ENCODE measurements at places on chromosomes 16 and 17. TPM values are rescaled to one million over a fixed set of nuclear protein-coding genes. Genes with fewer than 3 reads are reported as not detected.
A peak's percentile ranks its signal among the peaks of the same experiment; 100 is the strongest.

- no peak for DNase-seq
These were observed 1.4 kb upstream of the RHBDF2 start for GRCh38 chr17:76502341-76503211.

GRCh38 chr16:72474501-72475123 lies 302.7 kb upstream of the PMFBP1 start:
- peak; percentile 83 for DNase-seq

DNA sequence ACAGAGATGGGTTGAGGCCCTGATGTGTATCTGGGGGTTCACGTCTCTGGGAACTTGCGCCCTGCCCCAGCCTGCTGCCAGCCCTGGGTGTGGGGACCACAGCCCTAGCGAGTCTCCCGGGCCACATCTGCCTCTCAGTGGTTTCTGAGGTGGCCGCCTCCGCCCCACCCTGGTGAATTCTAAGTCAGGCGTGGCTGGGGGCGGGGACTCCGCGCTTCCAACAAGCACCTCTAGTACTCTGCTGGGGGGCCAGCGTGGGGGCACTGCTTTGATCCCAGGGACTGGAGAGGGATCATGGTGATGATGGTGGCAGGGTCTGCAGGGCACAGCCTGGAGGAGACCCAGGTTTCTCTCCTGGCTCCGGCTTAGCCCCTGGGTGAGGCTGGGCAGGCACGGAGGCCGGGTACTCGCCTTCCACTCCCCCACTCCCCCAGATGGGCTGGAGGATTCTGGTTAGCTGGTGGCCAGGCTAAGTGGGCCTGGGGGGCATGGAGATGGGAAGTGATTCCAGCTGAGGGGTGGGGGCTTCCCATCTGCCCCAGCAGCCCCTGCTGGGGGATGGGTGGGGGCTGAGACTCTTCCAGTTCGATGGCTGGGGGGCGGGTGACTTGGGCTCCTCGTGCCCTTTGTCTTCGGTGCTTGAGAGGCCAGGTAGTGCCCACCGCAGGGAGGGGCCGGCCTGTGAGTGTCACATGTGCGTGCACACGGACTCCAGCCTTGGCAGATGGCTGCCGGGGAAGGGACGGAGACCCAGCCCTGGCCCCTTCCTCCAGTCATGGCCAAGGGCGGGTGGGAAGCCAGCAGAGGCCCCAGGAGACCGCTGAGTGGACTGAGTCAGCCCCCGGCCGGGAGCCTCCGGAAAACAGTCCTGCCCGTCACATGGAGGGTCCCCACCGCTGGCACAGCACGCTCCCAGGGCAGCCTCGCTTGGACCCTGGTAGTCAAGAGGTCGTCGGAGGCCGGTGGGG lies 3.9 kb downstream of the GLIS2 start:
- no peak for DNase-seq

DNA sequence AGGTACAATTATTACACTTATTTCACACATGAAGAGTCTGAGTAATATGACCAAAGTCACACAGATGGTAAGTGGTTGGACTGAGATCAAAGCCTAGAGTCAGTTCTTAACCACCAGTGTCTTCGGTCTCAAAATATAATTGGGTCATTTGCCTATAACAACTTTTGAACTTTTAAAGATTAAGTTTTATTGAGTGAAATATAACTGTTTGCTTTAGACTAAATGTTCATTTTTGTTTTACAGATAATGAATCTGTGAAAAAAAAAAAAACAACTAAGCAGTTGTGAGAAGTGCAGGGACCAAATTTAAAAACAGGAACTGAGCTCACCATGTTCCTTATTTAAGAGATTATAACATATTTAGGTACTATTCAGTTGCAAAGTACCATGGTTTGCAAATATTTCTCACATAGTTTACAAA lies 150.1 kb downstream of the ITFG1 start:
- no peak for DNase-seq

Gene ADAM11
- 0.12 TPM for total RNA-seq

- peak; percentile 74 for DNase-seq
These were observed at the start of gene ZNF629 for GRCh38 chr16:30786936-30787612. Gene ZNF629, minus strand, starts transcription at chr16:30787205. Its CDS starts 2,723 bp downstream, at chr16:30784482.

Gene RDM1
- 2.4 TPM for total RNA-seq

DNA sequence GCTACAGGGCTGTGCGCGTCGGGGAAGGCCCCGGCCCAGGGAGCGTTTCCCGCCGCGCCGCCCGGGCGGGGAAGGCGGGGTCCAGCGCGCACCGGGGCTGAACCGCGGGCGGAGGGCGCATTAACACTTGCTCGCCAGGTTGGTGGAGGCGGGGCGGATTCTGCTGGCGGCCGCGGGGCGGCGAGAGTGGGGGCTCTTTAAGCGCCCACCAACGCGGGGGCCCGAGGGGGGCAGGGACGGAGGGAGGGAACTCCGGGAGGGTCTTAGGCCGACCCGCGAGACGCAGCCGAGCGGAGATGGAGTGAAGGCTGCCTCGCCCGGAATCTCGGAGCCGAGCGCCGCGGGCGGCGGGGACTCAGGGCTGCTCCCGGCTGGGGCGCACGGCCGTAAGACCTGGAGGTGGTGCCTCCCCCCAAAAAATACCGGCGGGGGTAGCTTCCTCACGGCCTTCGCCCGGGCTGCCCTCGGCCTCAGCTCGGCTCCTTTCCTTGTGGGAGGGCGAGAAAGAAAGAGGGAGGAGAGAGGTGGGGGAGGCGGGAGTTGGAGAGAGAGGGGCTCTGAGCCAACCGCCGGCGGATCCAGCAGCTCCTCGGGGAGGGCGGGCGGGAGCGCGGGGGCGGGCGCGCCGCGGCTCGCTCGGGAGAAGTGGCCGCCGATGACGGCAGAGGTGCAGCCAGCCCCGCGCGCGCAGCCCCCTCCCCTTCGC lies 415 bp upstream of the FOXF1 start:
- DNase-seq = peak; percentile 81

DNA sequence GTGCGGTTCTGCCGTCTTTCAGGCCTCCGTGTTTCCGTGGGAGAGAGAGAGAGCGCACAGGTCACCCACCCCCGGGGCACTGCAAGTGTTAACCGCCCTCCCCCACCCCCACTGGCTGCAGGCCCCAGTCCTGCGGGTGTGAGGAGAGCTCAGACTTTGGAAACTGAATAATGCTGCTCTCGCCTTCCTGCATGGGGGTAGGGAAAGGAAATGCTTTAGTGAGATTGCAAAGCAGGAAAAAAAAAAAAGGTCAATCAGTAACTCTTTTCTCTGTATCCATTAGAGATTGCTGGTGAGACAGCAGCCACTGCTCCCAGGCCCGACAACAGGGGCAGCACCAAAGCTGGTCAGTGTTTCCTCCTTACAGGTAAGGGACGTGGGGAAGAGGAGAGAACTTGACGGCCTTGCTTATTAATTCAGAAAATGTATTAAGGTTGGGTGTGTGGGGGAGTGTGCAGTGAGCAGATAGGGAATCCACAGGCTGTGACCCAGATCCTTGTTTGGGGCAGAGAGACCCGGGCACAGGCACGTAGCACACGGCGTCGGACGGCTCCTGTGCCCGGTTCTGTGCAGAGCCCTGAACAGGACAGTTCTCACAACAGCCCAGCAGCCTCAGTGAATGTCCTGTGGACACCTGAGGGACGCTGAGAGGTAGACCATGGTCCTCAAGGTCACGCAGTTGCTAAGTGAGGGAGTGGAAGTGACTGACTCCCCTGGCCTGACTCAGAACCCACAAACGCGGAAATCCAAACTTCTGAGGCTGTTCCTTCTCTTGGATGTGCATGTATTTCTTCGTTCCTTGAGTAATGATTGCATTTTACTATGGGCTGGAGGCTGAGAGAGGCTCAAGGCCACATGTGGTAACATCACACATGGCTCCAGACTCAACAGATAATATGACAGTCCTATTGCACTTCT lies 156.5 kb downstream of the FOXL1 start:
- no peak for DNase-seq

DNA sequence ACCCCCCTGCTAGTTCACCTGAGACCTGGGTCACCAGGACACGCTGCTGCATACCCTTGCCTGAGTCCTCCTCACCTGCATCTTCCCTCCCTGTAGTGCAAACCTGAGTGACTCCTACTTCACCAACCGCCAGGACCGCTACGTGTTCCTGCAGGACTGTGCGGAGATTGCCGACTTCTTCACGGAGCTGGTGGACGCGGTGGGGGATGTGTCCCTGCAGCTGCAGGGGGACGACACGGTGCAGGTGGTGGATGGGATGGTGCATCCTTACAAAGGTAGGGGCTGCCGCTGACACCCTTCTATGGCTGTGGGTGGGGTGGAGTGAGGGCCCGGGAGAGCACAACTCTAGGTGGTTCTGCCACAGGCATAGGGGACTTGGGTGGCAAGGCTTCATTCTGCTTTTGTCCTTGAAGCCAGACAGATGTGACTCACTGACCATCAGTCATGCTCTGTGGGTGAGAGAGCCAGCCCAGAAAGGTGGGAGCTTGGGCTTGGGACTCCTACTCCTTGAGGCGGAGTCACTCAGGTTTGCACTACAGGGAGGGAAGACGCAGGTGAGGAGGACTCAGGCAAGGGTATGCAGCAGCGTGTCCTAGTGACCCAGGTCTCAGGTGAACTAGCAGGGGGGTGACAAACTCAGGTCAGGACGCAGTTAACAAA lies 22.3 kb downstream of the PGS1 start:
- peak; percentile 71 for DNase-seq

DNA sequence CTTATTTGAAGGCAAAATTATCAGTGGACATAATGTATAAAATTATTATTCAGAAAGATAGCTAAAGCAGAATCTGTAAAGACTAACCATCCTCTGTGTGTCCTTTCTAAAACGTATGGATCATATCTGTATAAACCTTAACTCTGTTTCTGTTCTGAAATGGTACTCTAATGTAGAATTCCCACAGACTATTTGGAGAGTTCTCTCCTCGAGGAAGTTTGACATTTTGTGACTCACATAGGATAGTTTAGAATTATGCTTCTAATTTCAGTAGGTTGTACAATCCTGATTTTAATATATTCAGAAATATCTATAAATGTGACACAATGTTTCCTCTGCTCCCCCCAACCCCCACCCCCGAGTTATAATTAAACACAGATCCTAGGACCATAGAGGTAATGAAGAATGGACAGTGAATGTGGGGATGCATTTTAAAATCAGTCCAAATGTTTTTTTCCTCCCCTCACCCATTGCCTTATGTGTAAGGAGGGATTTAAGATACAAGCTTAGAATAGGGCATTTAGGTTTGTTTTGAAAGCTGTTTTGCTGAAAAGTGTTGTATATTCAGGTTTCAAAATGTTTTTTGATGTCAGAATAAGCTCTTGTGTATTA lies 66.8 kb downstream of the BCAS3 start:
- no peak for DNase-seq

GRCh38 chr16:1579214-1579613 lies 32.7 kb downstream of the IFT140 start:
- no peak for DNase-seq

Gene CCL16
- not detected for total RNA-seq

GRCh38 chr17:1522626-1523025 lies 6.2 kb upstream of the INPP5K start:
- no peak for DNase-seq

Gene SAMD14
- total RNA-seq = 0.24 TPM

Gene SOX9
- 9.0 TPM for total RNA-seq

Gene RPH3AL
- 1.2 TPM for total RNA-seq

DNA sequence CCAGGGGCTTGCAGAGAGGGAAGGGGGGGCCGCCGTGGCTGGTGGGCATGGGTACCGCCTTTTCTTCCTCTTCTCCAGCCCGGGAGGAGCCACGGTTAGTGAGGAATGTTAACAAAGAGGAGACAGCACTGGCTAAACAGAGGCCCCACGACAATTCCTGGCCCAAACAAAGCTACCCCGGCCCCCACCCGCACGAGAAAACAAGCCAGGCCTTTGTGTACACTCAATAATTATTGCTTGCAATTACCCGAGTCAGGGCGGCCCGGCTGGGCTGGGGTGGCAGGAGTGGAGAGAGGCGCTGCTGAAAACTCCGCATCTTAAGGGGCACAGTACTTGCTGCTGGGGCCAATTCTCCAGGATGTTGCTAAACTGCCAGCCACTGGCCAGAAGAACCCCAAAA lies 56.4 kb downstream of the IRX5 start:
- DNase-seq = no peak

DNA sequence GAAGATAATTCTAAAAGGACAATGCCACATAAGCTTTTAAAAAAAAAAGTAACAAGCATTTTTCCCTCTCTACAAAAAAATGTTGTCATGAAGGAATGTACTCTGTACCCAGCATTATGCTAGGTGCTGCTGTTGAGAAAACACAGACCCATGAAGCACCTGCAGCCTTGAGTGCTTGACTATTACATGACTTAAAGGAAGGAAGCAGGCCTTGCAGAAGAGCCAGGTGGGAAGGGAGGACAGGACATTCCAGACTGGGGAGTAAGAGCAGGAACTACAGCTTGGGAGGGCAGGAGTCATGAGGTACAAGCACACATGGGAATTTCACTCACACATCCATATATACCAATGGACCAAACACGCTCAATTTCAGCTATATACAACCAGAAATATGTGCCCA lies 3.8 kb downstream of the MYO1D start:
- no peak for DNase-seq

- DNase-seq = peak; percentile 21
These were observed 23.1 kb upstream of the DOK4 start for GRCh38 chr16:57509231-57509923.

Gene KRT39
- total RNA-seq = 0.24 TPM

GRCh38 chr17:72004611-72005331 lies 116.0 kb upstream of the SOX9 start:
- DNase-seq = no peak

DNA sequence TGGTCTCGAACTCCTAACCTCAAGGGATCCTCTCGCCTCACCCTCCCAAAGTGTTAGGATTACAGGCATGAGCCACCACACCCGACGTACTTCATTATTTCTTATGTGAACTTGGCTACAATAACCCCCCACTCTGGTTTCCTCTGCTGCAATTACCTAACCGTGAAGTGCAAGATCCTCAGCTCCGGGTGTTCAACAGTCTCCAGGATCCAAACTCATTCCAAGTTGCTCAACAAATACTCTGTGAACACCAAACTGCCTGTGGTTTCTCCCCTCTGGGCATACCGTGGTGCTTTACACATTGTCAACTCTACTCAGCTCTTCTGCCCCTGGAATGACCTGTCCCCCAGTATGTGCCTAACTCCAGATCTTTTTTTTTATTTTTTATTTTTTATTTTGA lies 6.8 kb upstream of the SULT1A1 start:
- peak; percentile 9 for DNase-seq

Gene ACSM2A
- total RNA-seq = not detected

GRCh38 chr17:60573236-60574051 lies 26.5 kb upstream of the PPM1D start:
- no peak for DNase-seq

DNA sequence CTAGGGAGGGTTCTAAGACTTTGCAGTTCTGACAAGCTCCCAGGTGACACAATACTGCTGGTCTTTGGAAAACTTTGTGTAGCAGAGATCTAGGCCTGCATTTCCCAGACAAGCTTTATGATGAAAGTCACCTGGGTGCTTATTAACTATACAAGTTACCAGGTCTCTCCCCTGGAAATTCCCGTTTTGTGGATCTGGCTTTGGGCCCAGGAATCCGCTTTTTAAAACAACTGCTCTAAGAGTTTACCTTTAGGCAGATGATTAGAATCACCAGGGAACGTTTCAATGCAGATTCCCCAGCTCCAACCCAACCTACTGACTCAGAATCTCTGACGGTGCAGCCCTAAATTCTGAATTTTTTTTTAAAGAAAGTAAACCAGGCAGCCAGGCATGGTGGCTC lies 36.3 kb downstream of the MYH3 start:
- DNase-seq = no peak

GRCh38 chr16:4403133-4403949 lies 13.1 kb downstream of the CORO7 start:
- DNase-seq = no peak

- no peak for DNase-seq
These were observed 23.6 kb downstream of the CIBAR2 start for GRCh38 chr16:85088570-85089199.

GRCh38 chr16:34803683-34804416 lies 1344.4 kb downstream of the TP53TG3F start:
- no peak for DNase-seq

Gene PLK1
- 86.3 TPM for total RNA-seq

Measured in RPMI7951 (cell line).